Tibial nerve (tissue), 4 donors: ENCODE measurements at places on chromosomes 5 and 9. TPM values are rescaled to one million over a fixed set of nuclear protein-coding genes. Genes with fewer than 3 reads are reported as not detected.
A peak's percentile ranks its signal among the peaks of the same experiment; 100 is the strongest.

CYLC2 gene
- total RNA-seq, result not detected

DNA sequence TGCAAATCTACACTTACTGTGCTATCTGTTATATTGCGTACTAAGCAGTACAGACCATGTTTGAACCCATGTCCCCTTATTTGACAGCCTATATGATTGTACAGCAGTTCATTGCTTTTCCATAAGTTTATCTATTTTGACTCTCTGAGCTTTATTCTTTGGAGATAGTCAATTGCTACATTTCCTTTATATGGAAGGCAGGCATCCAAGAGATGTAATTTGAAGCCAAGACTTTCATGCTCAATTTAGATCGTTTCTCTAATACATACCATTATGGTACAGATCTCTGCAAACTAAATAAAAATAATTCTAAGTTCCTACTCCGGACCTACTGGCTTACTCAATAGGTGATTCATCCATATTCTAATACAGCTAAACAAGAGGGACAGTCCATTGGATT lies 424.8 kb downstream of the TMEM38B start:
- DNase-seq, result no peak

- no peak for DNase-seq
Measured at GRCh38 chr9:19748278-19749126, 40.3 kb downstream of the SLC24A2 start.

IL33 gene
- total RNA-seq, result 19.0 TPM

DNA sequence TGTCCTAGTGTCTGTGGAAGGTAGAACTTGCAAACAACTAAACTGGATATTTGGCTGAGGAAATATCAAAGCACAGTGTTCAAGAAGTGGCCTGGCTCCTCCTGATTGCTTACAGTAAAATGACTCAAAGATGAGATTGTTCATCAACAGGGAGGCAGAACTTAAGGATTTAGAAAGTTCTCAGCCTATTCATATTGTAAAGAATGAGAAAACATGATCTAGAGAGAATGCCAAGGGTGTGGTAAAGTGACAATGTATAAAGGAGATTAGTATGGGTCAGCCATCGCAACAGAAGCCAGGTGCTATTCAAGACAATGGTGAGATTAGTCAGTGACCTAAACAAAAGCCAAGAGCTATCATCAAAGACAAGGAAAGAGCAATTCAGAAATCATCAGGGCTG lies 372.3 kb downstream of the SPOCK1 start:
- no peak for DNase-seq

- no peak for DNase-seq
Measured at GRCh38 chr9:8256880-8257279, 457.3 kb upstream of the DMAC1 start.

GRCh38 chr9:129415942-129416651 lies 204.8 kb downstream of the C9orf50 start:
- no peak for DNase-seq

GRCh38 chr9:111598733-111599091 lies 735 bp downstream of the PTGR1 start:
- DNase-seq, result peak; percentile 28

- DNase-seq, result no peak
Measured at GRCh38 chr9:37309136-37309535, 113.4 kb upstream of the GRHPR start.

GPR150 gene
- total RNA-seq, result 3.0 TPM

TAF7 gene
- 80.0 TPM for total RNA-seq

DNA sequence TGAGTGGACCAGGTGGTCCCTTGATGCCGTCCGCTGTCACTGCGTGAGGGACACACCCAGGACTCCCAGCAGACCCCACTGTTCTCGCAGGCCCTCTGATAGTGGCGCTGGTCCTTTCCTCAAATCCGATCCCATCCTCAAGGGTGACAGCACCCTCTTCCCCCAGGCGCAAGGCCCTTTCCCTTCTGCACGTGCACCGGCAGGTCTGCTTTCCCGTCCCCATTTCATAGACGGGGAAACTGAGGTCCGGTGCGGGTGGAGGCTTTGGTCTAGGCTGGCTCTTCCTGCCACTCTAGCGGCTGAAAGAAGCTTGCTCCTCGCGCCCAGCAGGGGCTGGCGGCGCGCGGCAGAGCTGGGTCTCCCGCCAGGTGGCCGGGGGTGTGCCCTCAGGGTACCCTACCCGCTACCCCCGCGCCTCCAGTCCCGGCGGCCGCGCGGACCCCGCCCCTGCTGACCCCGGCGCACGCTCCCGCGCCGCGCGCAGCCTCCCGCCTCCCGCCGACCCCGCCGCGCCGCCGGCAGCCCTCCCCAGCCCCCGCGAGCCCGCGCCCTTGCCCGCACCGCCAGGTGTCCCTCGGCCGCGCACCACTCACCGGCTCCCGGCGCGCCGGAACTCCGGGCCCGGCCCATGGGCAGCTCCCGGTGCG lies 453 bp downstream of the RASGEF1C start:
- DNase-seq, result no peak

ANXA2R gene
- 9.0 TPM for total RNA-seq

DNA sequence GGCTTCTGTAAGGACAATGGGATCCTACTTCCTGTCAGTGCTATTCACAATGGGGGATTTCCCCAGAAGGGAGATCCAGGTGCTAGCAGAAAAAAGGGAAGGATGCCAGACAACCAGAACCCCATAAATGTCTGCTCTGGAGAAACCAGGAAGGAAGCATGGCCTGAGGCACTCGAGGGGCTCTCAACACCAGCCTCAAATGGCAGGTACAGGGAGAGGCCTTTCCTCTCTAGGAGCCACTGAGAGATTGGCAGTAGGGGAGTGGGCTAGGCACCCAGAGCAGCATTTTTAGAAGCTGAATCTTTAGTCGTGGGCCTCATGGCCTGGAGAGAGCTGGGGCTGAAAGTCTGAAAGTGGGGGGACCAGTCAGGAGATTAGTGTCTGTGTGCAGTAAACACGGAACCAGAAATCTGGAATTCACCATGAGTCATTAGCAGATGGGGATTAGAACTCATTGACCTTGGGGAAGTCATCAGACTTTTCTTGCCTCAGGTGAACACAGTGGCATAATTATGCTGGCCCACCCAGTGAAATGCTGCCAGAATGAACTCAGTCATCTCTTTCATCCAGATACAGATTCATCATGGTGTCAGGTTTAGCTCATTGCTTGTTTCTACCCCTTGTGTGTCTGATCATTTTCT lies 28.3 kb downstream of the ARHGEF28 start:
- DNase-seq, result no peak

DNA sequence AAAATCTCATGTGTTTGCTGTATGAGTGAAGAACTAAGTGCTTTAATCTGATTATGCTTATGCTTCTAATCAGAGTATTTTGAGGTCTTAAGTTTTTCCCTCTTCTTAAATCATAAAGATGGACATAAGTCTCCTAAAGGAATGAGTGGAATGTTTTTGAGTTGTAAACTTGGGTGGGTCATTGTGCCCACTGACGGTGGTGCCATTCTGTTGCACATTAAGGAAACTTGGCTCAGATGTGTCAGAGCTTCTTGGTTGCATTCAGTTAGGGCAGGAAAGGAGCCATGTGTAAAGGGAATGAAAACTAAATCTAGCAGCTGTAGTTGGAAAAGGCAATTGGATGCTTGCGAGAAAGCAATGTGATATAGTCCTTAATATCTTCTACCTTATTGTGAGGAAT lies 256.6 kb downstream of the FANCC start:
- no peak for DNase-seq

DNA sequence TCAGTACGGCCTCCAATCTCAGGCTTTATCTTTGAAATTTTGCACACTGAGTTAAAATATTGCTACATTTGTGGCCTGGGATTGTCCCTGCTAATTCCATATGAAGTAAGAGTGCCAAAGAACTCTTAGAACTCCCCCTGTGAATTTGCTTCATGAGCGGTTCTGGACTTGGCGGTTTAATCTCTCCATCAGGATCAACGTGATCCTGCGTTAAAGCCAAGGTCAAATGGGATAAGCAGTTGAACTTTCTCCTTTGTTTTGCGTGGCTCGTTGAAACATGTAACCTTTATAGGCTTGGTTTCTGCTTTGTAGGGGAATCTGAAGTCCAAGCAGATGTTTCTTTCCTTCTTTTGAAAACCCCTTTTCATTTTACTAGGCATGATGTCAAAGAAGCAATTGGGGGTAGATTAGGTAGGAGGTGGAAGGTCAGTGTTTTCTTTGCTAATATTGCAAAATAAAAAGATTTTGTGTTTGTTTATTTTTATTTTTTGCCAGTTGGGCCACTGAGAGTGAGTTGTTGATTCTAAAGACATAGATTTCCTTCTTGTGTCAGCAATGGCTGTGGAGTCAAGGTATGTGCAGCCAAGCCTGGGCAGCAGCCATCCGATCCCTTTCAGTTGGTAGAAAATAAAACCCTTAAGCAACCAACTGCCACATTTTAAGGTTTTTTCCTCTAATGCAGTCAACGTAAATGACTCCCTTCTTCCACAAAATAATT lies 390.8 kb downstream of the NNT start:
- DNase-seq, result no peak

DNA sequence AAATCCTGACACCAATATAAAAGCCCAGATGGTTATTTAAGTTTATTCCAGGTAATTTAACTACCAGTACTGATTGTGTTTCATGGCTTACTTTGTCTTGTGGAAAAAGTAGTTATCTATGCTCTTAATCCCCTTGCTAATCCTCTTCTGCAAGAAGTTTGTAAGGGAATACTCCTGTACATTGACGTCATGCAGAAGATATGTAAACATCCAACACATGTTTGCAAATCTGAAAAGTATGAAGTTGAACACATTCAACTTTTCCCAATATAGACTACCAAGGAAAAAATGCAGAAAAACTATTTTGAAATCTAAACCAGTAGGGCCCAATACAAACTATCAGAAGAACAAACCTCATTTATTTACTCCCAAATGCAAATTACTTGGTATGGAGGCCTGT lies 56.3 kb upstream of the ELL2 start:
- DNase-seq, result no peak

GRCh38 chr9:64066736-64067368 lies 1218.2 kb downstream of the FOXD4L5 start:
- no peak for DNase-seq

ANKRD34B gene
- total RNA-seq, result not detected

FOXE1 gene
- total RNA-seq, result not detected

DNA sequence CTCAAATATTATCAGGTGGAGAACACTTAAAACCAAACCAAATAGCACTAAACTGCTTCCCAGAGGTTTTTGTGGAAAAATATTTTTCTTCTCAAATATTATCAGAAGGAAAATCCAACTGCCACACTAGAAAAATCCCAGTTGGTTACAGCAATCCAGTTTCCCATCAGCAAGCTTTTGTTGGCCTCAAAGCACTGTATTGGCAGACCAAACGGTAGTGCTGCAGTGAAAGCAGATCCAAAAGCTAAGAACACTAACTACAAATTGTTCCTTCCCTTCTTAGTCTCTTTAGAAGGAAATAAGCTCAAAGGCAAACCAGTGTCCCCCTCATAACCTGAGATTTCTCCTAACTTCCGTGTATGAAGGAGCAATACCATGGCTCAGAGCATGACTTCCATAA lies 105.3 kb downstream of the TRIM36 start:
- no peak for DNase-seq

FOXD4L3 gene
- total RNA-seq, result not detected

CNTNAP3B gene
- total RNA-seq, result 42.6 TPM

DNA sequence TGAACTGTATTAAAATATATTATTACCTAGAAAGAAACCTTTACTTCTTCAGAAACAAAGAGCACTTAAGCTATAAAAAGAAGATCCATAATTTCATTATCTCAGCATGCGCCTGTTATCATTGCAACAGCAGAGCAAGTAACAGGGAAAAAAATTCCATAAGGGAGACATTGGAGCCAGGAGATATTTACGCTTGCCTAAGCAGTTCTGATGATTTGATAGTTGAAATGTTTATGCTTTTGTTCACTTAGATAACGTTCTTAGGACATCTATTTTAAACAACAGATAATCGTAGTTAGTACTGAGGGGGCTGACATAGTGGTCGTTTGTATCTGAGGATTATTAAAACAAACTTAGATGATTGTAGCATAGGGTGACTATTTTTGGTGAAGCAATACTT lies 252.5 kb downstream of the NNT start:
- no peak for DNase-seq

DNA sequence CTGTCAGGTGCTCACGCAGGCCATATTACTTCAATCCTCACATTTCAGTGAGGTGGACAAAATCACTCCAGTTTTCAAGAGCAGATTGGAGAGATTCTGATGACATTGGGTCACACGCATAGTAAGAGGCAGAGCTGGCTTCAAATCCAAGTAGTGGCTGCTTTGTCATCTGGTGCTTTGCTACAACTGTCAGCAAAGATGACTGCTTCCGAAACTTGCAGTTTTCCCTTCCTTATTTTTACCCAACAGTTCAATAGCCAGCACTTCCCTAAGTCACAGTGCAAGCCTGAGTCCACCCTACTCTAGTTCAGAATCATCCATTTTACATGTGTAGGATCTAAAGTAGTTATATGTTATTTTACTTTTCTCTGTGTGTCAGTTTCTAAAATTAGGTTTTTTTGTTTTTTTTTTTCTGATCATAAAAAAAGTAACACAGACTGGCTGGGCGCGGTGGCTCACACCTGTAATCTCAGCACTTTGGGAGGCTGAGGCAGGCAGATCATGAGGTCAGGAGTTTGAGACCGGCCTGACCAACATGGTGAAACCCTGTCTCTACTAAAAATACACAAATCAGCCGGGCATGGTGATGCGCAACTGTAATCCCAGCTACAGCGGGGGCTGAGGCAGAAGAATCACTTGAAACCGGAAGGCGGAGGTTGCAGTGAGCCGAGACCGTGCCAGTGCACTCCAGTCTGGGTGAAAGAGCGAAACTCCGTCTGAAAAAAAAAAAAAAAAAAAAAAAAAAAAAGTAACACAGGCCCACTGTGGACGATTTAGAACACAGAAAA lies 49.6 kb downstream of the ANKDD1B start:
- DNase-seq, result no peak

DNA sequence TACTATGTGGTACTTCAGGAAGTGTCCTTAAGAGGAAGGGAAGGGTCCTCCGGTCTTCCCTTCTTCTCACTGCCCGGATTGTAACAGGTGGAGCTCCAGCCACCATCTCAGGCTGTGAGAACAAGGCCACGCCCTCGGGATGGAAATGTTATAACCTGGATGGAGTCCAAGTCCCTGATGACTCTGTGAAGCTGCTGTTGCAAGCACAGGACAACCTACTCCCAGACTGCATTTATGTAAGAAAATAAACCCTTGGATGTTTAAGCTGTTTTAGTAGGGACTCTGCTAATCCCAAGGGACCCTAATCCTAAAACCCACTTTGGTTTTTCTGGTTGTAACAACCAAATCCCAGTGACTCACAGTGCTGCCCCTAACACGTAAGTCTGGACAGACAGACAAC lies 221.6 kb downstream of the ACTL7B start:
- no peak for DNase-seq

GRCh38 chr9:4982721-4983482 lies 2.2 kb upstream of the JAK2 start:
- no peak for DNase-seq
